ENCODE measurements at places on chromosomes 11 and 22.

- no peak for DNase-seq
Measured at GRCh38 chr11:78801161-78801884, 226.7 kb upstream of the NARS2 start.

GRCh38 chr11:48041877-48042695, 61.7 kb downstream of the PTPRJ start:
- DNase-seq: no peak

DNA sequence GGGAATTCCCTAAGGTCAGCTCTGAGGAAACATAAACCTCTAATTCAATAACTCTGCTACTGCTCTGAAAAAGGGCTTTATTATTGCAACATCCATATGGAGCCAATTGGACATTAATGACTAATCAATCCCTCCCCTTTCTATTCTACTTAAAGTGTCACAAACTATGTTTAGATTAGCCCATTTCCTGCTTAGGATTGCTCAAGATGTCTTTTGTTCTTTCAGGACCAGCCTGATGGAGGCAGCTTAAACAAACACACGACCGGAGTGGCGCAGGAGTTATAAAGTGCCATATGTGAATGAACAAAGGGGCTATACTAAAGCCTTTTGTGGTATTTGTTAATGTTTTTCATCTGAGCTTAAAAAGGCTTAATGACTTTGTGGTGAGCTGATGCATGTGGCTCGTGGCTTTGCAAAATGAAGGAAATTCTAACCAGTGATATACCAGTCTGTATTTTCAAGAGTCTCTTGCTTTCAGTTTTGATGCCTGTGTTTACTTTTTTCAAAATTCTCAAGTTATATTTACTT, 354.4 kb downstream of the SOX6 start:
- DNase-seq: no peak

- no peak for DNase-seq
Measured at GRCh38 chr22:28023036-28023435, 104.0 kb upstream of the PITPNB start.

- no peak for DNase-seq
Measured at GRCh38 chr11:66324664-66325063, 7.8 kb upstream of the CD248 start.

GRCh38 chr11:102799681-102800340, 1.9 kb upstream of the MMP1 start:
- DNase-seq: no peak

DNA sequence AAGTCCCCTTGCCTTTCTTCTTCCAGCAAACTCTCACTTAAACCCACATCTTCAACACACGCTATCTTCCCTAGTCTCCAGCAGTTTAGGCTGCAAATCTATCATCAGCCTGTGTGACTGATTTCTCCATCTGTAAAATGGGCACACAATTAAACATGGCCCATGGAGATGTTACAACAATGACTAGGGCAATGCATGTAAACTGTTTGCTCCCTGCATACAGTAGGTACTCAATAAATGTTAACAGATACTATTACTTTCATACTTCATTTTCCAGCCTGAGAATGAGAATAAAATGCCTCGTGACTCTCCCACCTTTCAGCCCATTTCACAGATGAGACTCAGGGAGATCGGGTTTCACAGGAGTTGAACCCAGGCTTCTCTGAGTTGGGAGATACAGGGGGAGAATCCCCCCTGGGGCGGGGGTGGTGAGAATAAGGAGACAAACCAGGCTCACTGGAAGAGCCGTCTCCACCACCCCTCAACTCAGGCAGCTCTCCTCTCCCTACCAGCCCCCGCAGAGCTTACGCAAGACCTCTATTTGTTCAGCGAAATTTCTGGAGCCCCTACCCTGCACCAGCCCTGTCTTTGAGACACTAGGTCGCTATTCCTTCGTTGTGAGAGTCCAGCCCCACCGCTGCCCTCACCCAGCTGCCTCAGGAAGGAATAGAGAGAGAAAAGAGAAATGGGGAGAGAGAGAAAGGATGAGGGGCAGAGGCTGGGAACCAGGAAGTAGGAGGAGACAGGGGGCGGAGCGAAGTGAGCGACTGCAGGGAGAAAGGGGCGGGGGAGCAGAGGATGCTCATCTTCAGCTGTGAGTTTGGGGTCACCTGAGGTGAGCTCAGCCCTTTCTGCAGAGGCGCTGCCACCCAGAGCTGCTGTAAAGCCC, 42.1 kb upstream of the KLHL35 start:
- DNase-seq: no peak

- DNase-seq: no peak
Measured at GRCh38 chr22:50274311-50274710, 4.1 kb upstream of the MAPK11 start.

GRCh38 chr11:113334183-113334582, 19.8 kb downstream of the TTC12 start:
- no peak for DNase-seq

DNA sequence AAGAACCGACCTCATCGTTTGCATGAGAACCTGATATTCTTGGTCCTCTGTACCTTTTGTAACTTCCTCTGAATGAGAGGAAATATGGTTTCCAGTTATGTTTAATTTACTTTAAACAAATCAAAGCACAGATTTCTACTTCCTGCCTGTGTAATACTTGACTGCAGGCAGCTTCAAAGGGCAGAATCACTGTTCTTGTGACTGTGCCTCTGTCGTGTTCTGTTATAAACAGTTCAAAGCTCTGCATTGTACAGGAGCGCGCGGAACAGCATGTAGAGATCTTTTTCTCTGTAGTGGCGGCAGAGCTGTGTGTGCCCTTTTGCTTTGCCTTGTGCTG, 73.2 kb upstream of the CLDN5 start:
- DNase-seq: no peak

DNA sequence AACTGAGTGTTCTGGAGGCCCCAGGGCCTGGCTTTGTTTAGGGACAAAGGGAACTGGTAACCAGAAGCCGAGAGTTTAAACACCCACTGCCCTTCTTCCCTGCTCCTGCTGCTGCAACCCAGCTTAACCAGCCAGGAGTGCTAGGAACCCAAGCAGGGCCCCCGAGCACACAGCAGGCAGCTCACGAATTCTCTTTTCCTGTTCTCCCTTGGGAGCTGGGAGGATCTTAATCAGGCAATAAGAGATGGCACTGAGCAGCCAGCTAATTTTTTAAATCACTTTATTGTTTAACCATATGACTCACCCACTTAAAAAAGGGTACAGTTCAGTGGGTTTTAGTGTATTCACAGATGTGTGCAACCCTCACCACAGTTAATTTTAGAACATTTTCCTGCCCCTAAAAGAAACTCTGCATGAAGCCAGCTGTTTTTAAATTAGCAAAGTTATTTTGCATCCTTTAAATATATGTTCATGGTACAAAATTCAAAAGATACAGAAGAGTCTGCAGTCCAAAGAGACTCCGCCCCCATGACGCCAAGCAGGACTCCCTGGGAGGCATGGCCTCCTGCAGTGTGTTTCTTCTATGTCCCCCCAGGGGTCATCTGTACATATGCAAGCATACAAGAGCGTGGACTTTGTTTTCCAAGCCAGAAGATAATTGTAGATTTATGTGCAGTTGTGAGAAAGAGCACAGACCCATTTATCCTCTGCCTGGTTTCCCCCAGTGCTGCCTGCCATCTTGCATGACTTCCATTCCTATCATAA, 18.9 kb upstream of the PPP6R3 start:
- DNase-seq: no peak

- no peak for DNase-seq
Measured at GRCh38 chr22:38710866-38711265, 5.1 kb downstream of the GTPBP1 start.

- DNase-seq: no peak
Measured at GRCh38 chr11:113023228-113023627, 62.0 kb downstream of the NCAM1 start.

DNA sequence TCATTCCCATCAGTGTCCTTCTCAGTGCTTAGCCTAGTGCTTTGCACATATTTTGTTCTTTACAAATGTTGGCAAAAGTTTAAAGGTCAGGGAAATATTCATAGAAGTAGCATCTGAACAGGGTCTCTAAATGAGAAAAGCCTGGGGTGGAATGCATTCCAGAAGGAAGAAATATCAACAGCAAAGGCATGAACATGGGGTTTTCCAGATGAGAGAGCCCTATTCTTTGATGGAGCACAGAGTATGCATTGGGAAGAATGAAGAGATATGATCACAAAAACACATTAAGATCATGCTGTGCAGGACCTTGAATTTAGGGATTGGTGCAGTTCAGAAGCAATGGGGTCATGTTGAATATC, 140.2 kb downstream of the SNX19 start:
- DNase-seq: no peak

DNA sequence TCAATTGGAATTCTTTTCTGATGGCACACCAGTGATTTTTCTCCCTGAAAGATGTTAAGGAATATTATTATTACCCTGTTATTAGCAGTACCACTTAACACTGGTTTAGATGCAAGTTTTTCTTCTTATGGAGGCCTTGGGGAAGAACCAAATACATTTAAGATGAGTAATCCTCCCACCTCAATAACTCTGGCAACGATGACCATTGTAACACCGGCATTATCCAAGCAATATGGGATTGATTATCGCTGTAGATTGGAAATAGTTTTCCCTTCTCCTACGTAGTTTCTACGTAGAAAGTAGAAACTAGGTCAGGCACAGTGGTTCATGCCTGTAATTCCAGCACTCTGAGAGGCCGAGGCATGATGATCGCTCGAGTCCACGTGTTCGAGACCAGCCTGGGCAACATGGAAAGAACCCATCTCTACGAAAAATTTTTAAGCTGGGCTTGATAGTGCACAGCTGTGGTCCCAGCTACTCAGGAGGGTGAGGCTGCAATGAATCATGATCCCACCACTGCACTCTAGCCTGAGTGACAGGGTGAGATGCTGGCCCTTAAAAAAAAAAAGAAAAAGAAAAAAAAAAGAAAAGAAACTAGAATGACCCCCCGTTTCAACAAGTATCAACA, 45.5 kb downstream of the PACSIN2 start:
- no peak for DNase-seq

DNA sequence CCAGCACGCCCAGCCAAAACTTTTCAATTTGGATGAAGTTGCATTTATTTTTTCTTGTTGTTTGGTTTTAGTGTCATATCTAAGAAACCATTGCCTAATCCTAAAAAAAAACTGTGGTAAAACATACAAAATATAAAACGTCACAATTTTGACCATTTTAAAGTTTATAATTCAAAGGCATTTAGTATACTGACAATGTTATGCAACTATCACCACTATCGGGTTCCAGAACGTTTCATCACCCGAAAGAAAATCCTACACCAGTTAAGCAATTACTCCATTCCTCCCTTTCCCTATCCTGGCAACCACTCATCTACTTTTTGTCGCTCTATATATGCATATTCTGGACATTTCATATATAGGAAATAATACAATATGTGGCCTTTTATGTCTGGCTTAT, 30.5 kb upstream of the PHOX2A start:
- no peak for DNase-seq

Data from cortex of kidney (tissue), 1 donor.